ENCODE measurements at places on chromosomes 13 and 19.
A peak's percentile ranks its signal among the peaks of the same experiment; 100 is the strongest.

DNA sequence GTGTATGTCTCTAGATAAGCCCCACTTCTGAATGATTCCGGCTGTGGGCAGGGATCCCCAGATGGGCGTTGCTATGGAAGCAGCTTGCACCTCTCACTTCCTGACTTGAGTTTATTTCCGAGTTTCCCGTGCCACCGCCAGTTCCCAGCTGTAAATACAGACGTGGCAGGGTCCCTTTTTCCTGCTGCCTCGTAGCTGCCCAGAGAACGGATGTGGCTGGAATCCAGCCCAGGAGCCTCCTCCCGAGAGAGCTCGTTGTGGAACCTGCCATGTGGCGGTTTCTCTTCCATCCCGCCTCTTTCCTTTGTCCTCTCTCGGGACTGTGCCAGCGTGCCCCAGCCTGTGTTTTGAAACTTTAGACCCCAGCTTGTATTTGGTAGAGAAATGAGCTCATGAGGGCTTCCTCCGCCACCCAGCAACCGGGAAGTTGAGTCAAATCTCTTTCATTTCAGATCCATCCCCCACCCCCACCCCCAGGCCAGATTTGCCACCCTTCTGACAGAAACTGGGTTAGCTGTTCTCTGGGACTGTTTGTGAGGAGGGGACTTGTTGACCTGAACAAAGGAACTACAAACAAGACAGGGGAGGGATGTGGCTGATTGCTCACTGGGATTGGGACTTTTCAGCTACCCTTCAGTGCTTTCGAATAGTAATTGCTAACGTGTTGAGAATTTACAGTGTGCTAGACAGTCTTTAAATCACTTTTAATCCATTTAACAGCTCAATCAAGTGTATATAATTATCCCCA, 96.6 kb downstream of the SIPA1L3 start:
- DNase-seq: peak; percentile 75

- DNase-seq: no peak
Observed at GRCh38 chr19:50666346-50667176, 17.3 kb downstream of the C19orf81 start.

DNA sequence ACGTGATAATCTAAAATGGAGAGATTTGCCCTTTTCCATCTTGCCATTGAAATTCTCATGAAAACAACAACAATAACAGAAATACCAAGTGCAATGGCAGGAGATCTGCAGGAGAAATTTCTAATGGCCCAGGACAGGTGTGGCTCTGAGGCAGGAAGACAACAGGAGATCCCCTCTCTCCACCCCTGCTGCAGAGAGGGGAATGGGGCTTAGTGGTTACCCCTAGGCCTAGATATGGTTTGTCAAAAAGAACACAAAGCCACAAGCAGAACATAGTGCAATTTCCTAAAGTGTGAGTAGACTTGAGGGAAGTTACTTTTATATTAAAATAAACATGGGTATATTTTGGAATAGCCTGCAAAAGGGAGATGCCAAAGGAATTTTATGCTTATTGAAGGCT, 369.5 kb downstream of the KCNRG start:
- DNase-seq: no peak

DNA sequence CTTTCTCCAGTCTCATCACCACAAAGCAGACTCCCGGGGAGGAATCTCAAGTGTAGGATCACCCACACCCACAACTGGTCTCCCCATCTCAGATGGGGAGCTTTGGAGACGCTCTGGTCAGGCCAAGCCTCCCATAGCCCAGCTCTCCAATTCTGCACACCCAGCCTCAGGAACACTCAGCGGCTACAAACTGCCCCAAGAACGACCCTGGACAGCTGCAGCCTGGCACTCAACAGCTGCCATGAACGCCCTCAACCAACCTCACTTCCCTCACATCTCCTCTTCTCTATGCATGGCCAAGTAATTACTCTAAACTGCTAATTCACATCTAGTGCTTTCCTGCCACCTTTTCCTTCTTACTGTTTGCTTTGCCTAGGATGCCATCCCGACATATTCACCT, 42.6 kb downstream of the DZIP1 start:
- no peak for DNase-seq

- no peak for DNase-seq
Observed at GRCh38 chr19:15913384-15913783, 15.5 kb upstream of the CYP4F2 start.

GRCh38 chr19:4456476-4456842, 1.1 kb downstream of the UBXN6 start:
- DNase-seq: no peak

DNA sequence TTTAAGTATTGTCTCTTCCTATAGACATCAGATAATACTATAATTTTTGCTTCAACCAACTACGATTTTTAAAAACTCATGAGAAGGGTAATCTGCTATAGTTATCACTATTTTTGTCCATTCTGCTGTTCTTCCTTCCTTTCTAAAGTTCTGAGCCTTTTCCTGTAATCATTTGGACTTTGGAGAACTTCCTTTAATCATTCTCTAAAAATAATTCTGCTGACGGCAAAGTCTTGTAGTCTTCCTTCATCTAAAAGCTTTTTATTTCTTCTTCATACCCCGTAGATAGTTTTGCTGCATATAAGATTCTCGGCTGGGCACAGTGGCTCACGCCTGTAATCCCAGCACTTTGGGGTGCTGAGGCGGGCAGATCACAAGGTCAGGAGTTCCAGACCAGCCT, 5.1 kb upstream of the FCGBP start:
- DNase-seq: no peak

- no peak for DNase-seq
Observed at GRCh38 chr13:57631596-57632275, at the start of gene PCDH17. Gene PCDH17 (plus strand): TSS chr13:57631744. CDS start chr13:57632547, 803 bp downstream.

Measured in activated naive CD4-positive, alpha-beta T cell treated with anti-CD3 and anti-CD28 coated beads for 36 hours (primary cell).